AG04449 (cell line): ENCODE measurements at places on chromosomes 13 and 19.

DNA sequence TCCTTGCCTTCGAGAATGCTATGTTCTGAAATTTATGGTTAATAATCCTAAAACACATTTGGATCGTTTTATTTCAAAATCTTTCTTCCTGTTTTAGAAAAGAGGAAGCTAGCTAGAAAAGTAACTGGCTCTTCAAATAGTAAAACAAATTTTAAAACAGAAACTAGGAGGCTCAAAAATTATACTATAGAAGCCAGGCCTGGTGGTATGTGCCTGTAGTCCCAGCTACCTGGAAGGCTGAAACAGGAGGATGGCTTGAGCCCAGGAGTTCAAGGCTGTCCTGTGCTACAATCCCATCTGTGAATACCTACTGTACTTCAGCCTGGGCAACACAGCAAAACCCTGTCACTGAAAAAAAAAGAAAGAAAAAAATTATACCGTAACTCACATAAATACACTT lies 57.9 kb downstream of the ELF1 start:
- no peak for DNase-seq

GRCh38 chr13:90806016-90806615 lies 541.4 kb upstream of the MIR17HG start:
- no peak for DNase-seq

- DNase-seq = no peak
These were observed 121.8 kb downstream of the AKAP11 start for GRCh38 chr13:42393573-42394360.

DNA sequence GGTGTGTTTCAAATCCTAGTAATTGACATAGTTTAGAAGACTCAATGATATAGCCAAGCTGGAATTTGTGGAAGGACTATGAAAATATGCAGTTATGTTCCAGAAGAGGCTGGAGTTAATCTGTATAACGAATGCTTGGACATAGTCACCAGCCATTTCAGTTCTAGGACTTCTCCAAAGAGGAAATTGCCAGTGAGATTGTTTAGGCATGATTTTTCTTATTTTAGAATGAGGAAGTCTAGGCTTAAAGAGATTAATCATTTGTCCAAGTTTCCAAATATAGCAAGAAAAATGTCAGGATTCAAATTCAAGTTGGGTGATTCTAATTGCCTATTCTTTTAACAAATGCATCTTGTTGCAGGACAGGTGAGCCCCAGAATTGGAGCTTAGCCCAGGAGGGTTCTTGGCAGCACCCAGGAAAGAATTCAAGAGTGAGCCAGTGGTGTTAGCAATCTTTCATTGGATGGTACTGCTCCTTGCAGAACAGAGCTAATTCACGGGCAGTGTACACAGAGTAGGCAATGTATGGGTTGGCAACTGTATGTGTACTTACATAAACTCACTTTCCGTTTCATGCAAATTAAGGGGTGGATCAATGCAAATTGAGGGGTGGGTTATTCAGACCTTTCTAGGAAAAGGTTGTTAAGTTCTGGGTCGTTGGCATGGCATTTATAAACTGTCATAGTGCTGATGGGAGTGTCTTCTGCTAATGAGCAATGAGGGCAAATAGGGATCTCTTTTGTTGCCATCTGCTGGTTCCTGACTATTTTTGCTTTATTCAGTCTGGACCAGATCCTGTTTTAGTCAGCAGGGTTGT lies 763.1 kb upstream of the SLITRK1 start:
- peak; percentile 87 for DNase-seq

DNA sequence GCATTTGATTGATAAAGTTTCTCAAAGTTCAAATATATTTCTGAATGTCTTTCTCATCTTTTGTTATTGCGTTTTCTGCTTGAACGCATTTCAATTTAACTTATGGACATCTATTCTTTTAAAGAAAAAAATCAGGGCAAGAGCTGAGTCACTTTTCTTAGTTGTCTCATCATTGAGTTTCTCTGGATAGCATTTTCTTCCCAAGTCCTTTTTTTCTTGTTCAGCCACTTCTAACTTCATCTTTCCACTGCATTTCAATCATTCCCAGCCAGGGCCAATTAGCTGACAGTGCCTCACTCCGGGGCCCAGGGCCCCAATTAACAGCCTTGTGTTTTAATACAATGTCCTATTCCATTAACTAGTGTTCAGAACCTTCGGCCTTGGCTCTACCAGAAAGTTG lies 216.3 kb downstream of the B3GLCT start:
- no peak for DNase-seq

DNA sequence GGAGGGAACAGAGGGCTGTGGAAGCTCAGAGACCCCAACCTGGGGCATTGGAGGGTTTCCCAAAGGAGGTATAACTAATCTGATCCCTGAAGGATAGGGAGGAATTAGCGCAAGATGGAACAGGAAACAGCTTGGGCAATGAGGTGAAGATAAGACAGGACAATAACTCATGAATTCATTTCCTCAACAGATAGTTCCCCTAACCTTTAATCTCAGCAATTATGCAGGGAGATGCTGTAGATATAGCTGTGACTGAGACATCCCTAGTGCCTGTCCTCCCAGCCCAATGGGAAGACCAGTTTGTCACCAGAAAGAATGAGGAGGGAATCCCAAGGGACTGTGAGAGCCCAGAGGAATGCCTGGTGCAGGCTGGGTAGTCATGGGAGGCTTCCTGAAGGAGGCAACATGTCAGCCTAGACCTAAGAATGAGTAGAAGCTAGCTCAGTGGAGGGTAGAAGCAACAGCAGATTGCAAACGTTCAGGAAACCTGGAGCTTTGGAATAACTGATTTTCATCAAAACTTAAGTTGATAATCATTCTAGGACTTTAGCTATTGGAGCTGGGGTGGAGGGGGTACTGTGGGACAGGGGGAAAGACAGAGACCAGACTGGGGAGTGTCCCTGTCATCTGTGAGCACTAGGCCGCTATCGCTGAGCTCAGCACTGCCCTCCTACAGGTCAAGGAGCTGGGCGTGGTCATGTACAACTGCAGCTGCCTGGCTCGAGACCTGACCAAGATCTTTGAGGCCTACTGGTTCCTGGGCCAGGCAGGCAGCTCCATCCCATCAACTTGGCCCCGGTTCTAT lies 18.8 kb downstream of the HIPK4 start:
- DNase-seq = no peak

DNA sequence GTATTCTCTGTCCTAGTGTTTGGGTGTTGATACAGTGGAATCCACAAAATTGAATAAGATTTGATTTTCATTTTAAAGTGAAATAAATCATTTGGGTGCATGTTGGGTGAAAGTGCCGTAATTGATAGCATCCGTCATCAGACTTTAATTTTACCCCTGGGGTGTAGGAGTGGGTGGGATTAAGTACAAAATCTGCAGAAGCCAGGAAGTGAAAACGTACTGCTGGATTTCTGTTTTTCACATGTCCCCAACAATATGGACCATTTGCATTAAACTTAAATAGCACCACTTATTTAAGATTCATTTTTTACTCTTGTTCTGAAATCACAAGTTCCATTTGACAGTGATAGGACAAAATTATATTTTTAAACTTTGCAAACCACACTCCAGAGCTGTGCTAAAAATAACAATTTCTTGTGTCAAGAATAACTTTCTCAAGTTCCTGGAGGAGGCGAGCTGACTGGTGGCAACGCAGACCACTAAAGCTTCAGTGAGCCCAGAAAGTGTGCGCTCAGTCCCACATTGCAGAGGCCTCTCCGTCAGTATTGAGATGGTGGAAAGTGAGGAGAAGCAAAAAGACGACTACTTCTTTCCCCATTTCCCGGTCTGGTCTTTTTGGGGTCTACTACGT lies 71.3 kb downstream of the ARHGEF7 start:
- no peak for DNase-seq

GRCh38 chr19:33392341-33393285 lies 19.1 kb downstream of the CEBPG start:
- no peak for DNase-seq

GRCh38 chr19:1250437-1251260 lies 2.3 kb downstream of the MIDN start:
- DNase-seq = no peak

- no peak for DNase-seq
These were observed 39.5 kb downstream of the MPHOSPH8 start for GRCh38 chr13:19672990-19673389.

DNA sequence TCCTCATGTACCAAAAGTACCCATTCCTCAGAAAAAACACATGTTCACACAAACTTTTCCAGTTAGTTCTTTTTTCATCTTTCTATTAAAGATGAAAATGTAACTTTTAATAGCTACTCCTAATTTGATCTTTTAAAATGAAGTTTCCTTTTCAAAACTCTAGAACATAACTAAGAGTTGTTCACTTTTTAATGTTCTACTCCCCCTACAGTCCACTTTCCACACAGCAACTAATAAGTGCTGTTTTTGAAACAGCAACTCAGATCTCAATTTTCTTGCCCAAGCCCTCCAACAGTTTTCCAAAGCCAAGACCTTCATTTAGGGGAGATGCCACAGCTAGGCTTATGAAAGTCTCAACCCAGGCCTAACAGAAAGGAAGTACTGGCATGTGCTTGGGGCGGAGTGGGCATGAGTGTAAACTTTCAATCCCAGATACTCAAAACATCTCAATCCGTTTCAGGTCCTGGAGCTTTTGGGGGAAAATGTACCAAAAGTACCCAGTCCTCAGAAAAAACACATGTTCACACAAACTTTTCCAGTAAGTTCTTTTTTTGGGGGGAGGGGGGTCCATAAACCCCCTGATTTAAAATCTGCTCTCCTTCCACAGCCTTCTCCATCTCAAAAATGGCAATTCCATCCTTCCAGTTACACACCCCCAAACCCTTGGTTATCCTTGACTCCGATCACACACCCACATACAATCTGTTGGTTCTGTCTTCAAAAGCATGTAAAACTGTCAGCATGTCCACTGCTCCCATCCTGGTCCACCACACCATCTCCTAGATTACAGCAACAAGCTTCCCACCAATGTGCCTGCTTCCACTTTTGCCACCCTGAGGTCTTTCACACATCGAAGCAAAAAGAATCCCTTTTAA lies 2.0 kb downstream of the FBL start:
- DNase-seq = no peak

- no peak for DNase-seq
These were observed 87.6 kb upstream of the MLNR start for GRCh38 chr13:49132479-49133002.

DNA sequence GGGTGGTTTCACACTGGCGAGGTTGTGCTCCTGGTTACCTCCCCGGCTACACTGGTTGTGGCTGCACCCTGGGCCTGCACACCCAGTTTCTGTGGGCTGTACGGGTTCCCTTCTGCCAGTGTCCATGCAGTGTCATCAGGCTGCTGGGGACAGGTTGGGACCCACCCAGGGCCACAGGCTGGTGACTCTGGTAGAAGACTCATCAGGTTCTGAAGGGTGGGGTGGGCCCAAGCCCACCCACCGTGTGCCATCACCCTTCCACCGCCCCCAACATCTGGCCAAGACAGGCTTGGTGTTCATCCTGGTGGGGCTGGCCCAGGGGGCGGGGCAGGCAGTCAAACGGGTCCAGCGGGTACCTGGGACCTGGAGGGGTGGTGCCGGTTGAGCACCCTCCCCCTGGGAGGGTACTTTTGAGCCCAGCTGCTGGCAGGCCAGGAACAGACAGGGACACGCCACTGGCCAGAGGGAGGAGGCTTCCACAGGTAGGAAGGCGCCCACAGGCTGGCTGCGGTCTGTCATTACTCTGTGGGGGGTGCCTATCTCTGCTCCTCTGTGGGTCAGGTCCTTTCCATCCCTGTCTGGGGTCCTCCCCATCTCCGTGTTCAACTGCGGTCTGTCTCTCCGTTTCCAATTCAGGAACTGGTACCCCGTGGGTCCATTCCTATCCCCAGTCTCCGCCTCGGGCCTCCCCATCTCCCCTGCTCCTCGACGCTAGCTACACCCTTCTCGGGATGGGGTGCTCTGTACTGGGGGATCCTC lies at the start of gene RNF225:
Gene RNF225 (plus strand): TSS at position 437 of the 759 bp plus-strand sequence. CDS start 434 bp downstream, outside the sequence.
- DNase-seq = no peak

GRCh38 chr19:44814517-44814916 lies 5.6 kb downstream of the BCAM start:
- no peak for DNase-seq

DNA sequence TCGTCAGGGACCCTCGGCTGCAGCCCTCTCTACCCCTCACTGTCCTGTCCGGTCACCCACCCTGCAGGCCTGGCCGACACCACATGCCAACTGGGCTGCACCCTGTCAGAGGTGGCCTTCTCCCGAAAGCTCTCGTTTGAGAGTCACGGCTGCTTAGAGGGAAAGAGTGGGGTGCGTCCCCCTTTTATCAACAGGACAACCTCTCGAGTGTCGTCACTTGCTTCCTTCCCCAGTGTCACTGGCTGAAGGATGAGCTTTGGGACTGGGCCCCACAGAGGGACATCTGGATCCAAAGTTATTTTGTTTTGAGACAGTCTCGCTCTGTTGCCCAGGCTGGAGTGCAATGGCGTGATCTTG lies 28.5 kb downstream of the MAP2K2 start:
- no peak for DNase-seq

GRCh38 chr13:39604756-39605155 lies 1.8 kb upstream of the LHFPL6 start:
- no peak for DNase-seq

- no peak for DNase-seq
These were observed 9.6 kb upstream of the KL start for GRCh38 chr13:33006638-33007037.
